ENCODE measurements at places on chromosomes 2 and 18.

GRCh38 chr2:39140322-39140847 lies 19.5 kb upstream of the SOS1 start:
- DNase-seq, result no peak

GRCh38 chr2:84474176-84474575 lies 15.1 kb upstream of the SUCLG1 start:
- no peak for DNase-seq

- no peak for DNase-seq
Observed at GRCh38 chr2:47903781-47904490, 2.4 kb downstream of the FBXO11 start.

DNA sequence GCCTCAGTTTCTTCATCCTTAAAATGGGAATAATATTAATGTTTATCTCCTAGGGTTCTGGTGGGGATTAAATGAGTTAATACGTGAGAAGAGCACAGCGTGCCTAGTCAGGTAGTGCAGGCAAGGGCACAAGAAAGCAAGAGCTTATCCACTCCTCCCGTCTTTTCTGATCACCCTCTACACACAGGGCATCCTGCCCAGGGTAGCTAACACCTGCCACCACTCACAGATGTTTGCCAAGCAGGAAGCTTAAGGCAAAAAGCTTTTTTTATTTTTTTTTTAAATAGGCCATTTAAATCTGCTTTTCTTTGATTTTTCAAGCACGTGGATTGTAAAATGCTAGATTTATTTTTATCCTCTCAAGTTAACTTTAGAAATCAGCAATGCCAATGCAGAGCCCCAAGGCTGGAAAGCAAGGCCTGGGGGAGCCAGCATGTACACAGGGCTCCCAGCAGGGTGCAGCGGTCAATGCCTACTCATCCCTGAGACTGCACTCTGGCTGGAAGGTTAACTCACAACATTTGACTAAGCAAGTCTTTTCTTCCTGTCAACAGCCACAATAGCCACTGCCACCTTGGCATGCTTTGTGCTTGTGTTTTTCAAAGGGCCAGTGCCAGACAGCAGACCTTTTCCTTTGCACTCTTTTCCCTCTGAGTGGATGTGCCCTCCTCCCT lies 86.5 kb upstream of the ACAA2 start:
- no peak for DNase-seq

DNA sequence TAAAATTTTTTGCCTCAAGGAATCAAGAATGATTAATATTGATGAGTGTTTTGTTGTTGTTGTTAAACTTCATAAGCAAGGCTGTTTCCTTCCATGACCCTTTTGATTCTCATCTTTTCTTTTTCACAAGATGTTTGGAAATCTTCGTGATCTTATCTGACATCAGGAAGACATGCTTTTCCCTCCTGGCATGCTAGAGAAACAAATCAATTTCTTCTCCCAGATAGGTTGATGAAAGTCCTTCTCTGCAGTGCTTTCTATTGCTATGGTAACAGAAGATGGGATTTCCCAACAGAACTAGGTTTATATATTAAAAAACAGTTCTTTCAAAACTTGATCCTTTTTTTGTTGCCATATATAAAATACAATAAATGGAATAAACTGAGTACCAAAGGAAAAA lies 85.2 kb downstream of the EML6 start:
- DNase-seq, result no peak

GRCh38 chr2:75570948-75571729 lies 10.4 kb upstream of the EVA1A start:
- DNase-seq, result no peak

GRCh38 chr2:74919827-74920226 lies 38.6 kb upstream of the POLE4 start:
- DNase-seq, result peak; percentile 67

- no peak for DNase-seq
Observed at GRCh38 chr2:136225950-136226835, 108.2 kb upstream of the CXCR4 start.
